ENCODE measurements at places on chromosomes 2 and 18.
A peak's percentile ranks its signal among the peaks of the same experiment; 100 is the strongest.

GRCh38 chr2:128639693-128640092 lies 321.0 kb upstream of the HS6ST1 start:
- no peak for DNase-seq

DNA sequence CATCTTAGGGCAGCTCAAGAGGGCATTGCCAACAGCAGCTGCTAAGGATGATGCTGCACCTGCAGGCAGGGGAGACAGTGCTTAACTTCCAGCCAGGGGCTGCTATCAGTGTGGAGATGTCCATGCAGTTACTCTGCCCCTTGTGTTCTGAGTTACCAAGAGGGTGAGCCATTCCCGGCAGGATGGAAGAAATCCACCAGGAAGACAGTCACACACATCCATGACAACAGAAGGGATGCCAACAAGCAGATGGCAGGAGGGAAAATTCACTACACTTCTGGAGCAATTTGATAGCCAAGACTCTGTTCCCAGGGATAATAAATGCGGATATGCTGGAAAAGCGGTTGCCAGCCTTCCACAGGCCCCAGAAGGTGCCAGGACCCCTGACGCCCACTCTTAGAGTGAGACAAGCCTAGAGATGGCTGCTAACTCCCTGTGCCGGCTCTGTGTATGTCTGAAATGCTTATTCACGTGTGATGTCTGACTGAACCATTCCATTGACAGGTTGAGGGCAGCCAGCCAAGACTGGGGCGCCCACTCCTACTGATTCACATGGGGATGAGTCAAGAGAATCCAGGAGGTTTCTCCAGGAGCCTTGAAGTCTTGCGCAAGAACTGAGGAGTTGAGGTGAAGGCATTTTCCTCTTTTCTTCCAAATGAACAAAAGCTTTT lies 24.5 kb downstream of the LOXHD1 start:
- DNase-seq = no peak

GRCh38 chr2:239939736-239940483 lies 85.2 kb downstream of the NDUFA10 start:
- no peak for DNase-seq

DNA sequence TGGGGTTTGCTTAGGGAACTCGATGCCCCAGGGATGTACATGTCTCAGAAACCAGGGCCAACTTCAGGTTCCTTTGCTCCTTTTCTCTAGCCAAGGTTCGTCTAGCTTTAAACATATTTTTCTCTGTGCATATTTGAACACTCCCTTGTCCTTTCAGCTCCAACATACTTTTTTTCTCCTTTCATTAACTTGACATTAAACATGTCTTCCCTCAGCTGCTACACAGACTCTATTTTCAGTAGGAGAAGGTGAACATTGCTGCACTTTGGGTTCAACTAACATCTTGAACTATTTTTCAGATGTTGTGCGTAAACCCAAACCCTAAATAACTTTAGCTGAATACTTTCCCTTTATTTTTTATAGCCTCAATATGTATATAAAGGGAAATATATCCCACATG lies 212.9 kb downstream of the MTX2 start:
- no peak for DNase-seq

GRCh38 chr2:208370881-208371633 lies 35.5 kb upstream of the PTH2R start:
- no peak for DNase-seq

DNA sequence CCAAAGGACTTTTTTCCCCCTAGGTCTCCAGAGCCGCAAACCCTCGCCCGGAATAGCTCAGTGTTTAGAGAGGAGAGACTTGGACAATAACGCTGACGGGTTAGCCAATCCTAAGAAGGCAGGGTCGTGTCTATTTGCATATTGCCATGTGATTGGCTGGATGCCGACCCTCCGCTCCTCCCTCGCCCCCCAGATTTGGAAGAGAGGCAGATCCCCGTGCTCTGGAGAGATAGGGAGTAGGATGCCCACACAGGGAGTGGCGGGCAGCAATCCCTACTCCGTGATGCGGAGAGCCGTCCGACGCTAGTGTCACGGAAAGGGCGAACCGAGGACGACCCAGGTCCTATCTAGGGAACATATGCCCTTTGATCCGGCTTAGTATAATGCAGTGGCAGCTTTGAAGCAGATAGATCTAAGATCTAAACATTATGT lies 1.4 kb downstream of the WNT6 start:
- peak; percentile 71 for DNase-seq

DNA sequence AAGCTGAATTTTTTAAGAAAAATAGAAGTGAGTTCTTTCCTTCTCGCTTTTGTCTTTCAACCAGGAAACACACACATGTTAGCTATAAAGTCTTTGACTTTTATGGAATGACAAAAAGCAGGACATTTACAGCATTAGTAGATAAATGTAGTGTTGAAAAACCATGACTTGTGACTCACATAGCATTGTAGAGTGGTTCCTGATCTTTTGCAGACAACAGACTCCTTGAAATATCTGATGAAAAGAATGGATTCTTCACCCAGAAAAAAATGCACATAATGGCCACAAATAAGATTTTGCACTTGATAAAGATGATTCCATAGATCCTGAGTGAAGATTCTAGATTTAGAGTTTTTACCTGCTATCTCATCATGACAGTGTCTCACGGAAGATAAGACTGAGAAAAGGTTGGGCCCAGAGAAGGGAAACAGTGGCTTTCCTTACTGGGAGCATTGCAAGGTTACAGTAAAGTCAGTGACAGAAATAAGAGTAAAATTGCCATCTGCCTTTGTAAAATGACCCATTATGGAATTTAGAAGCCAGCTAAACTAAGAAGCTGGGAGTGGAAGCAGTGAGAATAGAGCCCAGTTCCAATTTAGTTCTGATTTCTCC lies 14.0 kb downstream of the SMARCAL1 start:
- no peak for DNase-seq

Data from spinal cord (tissue), 10 donors.